NB4 (cell line): ENCODE measurements at places on chromosomes 2 and 18.

- no peak for DNase-seq
Observed at GRCh38 chr18:66548747-66549146, 55.1 kb downstream of the CDH19 start.

GRCh38 chr2:75292826-75293225 lies 93.5 kb upstream of the TACR1 start:
- DNase-seq, result no peak

DNA sequence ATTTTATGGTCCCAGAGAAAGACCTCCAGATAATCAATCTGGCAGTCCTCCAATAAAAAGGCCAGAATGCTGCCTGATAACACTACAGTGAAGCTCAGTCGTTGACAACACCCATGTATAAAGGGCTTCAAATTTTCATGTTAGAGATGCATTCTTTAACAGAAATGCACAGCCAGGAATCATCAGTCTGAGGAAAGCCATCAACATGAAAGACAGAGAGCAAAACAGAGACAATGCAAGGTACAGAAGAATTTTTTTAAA lies 13.8 kb downstream of the BABAM2 start:
- DNase-seq, result no peak

DNA sequence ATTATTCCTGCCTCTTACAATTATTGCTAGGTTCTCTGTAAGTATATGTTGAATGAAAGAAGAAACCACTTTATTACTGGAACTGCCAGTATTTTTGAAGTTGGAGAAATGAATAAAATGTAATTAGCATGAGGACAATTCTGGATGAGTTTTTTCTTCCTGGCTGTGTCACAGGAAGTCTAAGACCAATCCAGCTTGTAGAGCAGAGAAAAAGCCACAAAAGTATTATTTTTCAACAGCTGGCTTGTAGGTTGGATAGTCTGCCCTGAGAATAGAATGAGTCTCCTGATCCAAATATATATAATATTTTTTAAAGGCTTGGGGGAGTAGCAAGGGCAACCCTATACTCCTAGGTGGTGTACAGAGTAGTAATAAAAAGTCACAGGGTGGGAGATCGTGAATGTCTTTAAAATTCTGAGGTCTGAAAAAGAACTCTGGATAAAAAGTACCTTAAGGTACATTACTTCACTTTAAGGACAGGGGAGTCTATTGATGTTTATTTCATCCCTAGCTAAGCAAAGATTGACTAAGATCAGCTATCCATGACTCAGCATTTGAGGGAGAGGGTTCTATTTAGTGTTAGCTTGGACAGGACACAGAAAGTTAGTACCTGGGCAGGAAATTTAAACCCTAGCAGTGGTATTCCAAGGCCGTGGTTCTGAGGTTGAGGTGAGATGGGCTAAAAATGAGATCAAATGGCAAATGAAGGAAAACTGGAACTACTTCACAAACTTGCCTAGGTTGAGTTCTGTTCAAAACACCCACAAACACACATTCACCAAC lies 31.7 kb downstream of the SLC40A1 start:
- no peak for DNase-seq

GRCh38 chr2:128841803-128842202 lies 523.1 kb upstream of the HS6ST1 start:
- DNase-seq, result no peak

GRCh38 chr2:142980246-142981068 lies 103.0 kb downstream of the KYNU start:
- peak; percentile 59 for DNase-seq
